ENCODE measurements at places on chromosomes 11 and 22.
A peak's percentile ranks its signal among the peaks of the same experiment; 100 is the strongest.

DNA sequence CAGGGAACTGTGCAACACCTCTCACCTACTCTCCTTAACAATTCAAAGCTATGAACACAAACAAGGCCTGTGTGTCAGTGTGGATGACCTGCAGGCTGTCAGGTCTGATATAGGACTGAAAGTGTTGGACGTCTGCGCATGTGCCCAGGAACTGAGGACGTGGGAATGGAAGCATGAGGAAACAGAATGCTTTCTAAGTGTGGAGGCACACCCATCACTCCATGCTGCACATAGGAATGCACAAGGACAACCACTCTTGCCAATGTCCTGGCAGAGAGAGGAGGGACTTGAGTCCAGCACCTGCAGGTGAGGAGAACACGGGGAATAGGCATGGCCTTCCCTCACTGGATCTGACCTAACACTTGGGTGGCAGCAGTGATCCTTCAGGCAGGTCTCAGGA is 874.3 kb downstream of the OPCML start:
- DNase-seq: no peak

- DNase-seq: no peak
Measured at GRCh38 chr11:12853652-12854296, 155.3 kb upstream of the RASSF10 start.

- DNase-seq: no peak
Measured at GRCh38 chr11:13003736-13004493, 5.2 kb upstream of the RASSF10 start.

- DNase-seq: peak; percentile 37
Measured at GRCh38 chr11:73154178-73154577, 12.1 kb upstream of the FCHSD2 start.

- no peak for DNase-seq
Measured at GRCh38 chr11:97202613-97203292, 812.9 kb downstream of the JRKL start.

- no peak for DNase-seq
Measured at GRCh38 chr11:44226945-44227344, 83.0 kb downstream of the ALX4 start.

DNA sequence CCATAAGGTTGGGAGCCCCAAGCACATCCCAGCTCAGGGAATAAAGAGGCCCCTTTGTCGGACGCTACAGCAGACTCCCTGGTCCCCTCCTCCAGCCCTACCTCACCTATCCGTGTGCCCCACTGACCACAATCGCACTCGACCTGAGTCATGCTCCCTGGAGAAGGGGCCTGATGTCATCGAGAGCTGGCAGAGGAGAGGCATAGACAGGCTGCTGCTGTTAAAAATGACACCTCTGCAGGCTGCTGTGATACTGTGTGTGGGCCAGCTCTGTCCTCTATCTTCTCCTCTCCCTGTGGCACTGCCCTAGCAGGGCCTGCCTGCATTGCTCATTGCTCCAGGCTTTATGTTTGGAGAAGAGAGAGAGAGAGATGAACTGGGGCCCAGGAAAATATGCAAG is 123.4 kb upstream of the SYT13 start:
- DNase-seq: no peak
